ENCODE measurements at places on chromosomes 2 and 18.

DNA sequence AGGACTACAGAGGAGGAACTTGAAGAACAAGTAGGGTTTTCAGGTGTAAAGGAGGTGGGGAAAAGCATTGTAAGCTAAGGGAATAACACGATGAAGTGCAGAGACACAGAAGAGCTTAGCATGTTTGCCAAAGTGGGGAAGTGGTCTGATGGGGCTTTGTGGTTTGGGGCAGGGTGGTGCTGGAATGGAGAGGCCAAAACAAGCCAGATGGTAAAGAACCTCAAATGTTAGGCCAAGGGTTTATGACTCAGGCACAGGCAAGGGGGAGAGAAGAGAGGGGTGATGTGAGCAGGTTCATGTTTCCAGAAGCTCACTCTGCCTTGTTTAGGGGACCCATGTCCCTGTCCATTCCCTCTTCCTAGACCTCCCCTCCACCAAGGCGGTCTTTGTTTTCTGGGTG is 104.5 kb upstream of the YWHAQ start:
- peak; percentile 15 for DNase-seq

- DNase-seq = no peak
These were observed 209.0 kb downstream of the L3MBTL4 start for GRCh38 chr18:6205706-6206105.

- DNase-seq = no peak
These were observed 1.9 kb upstream of the EMX1 start for GRCh38 chr2:72915320-72915906.

- no peak for DNase-seq
These were observed 85.0 kb upstream of the SEC11C start for GRCh38 chr18:59054496-59055287.

- DNase-seq = no peak
These were observed 126.0 kb downstream of the OSBPL1A start for GRCh38 chr18:24271381-24272228.

DNA sequence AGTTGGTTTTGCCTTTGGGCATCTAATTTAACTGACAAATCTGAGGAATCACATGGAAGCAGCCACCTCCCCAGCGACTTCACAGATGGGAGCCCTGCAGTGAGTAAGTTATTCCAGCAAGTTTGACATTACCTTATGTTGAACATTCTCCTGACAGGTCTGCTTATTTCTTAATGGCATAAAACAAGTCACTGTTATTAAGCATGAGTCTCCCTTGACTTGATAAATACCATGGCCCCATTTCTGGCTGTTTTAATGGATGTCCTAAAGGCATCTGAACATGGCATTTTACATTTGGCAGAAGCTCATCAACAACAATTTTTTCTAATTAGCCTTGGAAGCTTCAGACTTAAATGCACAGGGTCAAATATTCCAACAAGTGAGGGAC is 92.6 kb upstream of the CREB1 start:
- DNase-seq = no peak

DNA sequence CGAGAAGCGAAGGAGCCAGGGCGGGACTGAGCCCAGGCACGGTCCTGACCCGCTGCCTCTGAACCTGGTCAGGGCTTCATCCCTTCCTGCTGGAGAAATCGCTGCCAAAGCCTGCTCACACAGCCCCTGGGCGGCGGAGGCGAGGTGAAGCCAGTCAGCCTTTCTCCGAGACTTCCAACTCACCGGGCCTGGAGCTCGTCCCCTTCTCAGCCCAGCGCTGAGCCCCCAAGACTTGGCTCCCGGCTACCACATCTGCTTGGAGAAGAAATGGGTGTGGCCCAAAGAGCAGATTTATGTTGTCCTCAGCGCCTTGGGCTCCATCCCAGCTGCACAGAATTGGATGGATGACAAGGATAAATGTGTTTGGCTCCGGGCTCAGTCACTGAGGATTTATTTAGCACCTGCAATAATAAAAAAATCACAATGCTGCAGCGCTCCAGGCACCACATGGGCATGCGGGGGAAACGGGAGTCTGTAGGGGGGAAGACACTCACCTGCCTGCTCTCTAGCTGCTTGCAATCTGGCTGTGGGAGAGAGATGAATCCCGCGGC is 64.9 kb downstream of the ACTR2 start:
- DNase-seq = no peak

DNA sequence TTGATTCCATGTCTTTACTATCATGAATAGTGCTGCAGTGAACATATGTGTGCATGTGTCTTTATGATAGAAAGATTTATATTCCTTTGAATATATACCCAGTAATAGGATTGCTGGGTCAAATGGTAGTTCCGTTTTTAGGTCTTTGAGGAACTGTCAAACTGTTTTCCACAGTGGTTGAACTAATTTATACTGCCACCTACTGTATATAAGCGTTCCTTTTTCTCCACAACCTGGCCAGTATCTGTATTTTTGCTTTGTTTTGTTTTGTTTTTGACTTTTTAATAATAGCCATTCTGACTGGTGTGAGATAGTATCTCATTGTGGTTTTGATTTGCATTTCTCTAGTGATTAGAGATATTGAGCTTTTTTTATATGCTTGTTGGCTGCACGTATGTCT is 641.6 kb downstream of the SUCLG1 start:
- no peak for DNase-seq

GRCh38 chr2:185919155-185919554 is 180.6 kb downstream of the FSIP2 start:
- DNase-seq = no peak

DNA sequence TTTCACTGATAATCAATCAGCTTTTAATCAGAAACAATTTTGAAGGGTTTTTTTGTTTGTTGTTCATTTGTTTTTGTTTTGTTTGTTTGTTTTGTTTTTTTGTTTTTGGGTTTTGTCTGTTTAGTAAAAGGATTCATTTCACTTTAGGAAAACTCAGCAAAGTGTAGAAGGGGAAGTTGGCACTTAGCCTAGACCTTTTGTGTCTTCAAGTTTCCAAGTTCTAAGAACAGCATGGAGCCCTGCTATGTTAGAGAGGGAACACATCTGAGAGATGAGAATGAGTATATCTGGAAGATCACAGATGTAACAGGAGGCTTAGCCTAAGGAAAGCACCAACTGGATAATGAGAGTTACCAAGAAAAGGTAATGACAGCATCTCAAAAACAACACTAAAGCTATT is 501.5 kb downstream of the ERBB4 start:
- no peak for DNase-seq

DNA sequence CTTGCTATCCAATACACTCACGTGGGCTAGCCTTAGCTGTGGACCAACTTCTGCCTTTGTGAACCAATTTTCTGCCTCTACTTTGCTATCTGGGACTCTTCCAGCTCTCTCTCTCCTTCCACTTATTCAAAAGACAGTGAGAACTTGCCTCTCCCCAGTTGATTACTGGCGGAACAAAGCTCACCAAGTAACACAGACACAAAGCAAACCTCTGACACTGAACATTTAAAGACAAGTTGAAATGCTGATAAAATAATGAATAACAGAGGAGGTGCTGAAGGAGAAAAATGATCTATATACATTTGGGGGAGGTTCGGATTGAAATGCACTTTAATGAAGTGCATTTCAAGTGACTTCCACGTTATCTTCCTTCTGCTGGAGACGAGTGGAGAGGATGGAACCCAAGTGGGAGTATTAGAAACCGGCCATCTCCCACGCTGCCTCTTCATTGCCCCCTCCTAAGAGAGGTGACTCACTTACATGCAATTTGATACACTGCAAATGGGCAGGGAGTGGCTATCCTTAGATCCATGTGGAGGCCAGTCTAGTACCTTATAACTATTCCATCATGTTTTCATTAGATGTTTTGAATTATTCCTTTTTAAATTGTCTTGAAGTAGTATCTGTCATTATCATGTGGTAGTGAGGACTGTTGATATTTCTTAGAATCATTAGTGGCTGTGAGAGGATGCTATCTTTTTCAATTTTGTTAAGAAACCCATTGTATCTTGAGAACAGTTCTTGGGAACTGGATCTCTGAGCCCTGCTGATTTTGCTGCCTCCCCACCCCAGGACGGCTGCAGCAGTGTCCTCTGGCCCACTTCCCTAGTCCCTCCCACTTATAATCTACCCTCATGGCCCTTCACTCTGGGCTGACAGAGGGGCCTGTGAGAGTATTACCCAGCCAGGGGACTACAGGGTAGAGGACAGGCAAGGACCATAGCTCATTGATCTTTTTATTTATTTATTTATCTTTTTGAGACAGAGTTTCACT is 6.0 kb upstream of the GLI2 start:
- no peak for DNase-seq

DNA sequence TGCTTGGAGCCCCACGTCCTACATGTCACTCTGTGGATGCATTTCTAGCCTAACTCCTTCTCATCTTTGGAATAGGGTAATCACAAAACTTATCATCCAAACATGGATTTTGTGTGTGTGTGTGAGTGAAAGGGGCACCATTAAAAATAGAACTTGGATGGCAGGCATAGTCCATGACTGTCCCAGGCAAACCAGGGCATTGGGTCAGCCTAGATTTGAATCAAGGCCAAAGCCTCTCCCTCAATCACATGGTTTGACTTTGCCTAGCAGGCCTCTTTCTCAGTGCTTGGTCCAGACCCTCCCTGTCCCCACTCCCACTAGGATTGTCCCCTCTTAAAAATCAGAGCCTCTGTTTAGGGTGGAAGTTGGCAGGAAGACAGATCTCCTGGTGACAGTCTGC is 67.4 kb upstream of the BCL2L11 start:
- DNase-seq = no peak

DNA sequence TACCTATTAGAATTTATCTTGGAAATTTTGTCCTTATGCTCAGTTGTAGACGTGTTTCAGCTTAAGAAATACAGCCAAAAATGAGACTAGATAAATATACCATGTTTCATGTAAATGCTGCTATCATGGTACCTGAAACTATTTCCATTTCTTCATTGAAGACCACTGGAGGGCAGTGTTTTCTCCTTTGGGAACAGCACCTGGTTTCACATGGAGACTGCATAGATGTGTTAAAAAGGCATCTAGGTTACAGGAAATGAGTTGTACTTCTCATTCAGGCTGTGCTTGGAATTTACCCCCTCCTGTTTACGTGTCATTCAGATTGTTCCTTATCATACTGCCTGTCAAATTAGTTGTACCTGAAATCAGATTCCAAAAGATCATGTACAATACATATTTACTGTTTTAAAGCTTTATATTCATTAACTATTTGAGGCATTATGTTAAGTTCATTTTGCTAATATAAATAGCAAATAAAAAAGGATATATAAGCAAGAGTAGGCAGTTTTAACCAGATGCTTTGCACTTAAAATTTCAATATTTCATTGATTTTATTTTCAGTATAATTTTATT is 57.3 kb upstream of the PSMD14 start:
- DNase-seq = peak; percentile 48

DNA sequence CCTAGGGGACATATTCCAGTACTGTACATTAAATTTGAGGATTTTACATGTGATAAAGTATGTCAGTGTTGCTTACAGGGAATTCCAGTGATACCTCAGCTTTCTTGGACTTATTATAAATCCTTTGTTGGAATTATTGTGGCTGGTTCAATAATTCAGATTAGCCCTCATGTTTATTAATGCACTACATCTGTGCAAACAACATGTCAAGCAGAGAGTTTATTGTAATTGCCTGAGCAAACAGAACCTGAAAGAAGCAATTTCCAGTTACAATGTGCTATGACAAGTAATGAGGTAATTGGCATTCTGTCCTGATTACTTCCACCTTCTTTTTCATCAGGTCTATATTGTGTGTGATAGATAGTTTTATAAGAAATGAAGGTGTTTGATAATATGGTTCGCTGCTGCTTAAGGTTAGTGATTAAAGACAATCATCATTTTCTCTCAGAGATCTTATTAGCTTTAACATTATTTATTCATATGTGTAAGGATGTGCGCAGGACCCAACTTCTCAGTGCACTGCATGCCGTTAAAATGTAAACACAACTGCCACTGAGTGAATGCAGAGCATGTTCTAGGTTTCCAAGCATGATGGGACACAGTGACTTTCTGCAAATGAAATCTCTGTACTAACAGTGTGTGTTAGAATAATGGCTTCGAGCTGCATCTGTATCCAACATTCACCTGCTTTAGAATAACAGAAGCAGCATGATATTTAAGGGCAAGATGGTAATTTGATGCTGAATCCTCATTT is 973.7 kb upstream of the POU3F3 start:
- no peak for DNase-seq

- DNase-seq = no peak
These were observed 235.9 kb downstream of the KLHL29 start for GRCh38 chr2:23620841-23621341.

DNA sequence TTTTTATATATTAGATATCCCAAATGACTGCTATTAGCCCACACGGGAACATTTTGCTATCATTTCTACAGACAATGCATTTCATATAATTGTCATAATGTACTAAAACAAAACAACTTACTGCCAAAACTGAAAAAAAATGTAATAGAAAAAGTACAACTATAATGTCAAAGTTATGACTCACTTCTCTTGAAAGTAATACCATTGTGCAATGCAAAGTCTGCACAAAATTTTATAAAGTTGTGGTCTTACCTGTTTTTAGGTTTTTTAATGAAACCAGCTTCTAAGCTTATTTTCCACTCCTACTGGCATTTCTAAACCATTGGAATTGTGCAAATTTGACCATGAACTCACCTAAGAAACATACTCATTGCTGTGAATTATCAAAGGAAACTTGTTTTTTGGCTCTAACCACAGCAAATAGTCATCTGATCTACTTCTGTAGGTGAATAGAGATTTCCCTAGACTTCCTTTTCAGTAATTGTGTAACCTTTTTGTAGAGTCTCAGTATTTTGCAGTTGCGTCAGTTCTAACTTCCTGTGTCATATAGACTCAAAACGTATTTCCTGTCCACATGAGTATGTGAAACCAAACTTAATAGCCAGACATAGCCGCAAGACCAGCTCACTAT is 31.9 kb upstream of the TFPI start:
- DNase-seq = no peak

DNA sequence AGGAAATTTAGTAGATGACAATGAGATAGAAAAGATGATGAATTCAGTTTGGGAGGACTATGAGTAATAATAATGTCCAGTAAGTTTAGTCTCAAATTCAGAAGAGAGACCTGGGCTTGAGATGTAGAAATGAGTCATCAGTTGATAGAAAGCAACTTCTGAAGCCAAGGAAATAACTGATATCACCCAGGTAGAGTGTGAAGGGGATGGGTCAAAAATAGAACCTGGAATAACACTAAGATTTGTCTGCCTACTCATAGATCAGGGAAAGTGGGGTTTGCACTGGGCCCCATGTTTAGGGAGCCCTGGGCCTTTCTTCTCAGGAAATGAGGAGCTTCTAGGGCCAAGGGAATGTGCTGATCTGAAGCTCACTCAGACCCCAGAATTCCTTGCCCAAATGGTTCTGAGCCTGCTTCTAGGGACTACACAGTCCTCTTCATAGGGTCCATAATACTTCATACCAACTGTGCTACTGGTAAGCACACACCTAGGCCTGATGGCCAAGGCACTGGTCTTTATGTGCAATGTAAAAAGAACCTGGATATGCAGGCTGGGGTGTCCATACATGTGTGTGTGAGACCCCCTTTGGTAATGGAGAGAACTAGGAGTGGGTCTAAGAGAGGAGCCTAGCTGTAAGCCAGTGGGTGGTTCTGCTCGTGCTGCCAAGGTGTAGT is 141.2 kb downstream of the IKZF2 start:
- DNase-seq = no peak

- DNase-seq = no peak
These were observed 29.2 kb downstream of the EPAS1 start for GRCh38 chr2:46326231-46326980.

All from CD4-positive, alpha-beta T cell treated with Interleukin-10 for 1 hour (primary cell).